ENCODE measurements at places on chromosomes 6 and 20.

- DNase-seq, result no peak
Measured at GRCh38 chr20:62916703-62917476, 9.4 kb downstream of the DIDO1 start.

DNA sequence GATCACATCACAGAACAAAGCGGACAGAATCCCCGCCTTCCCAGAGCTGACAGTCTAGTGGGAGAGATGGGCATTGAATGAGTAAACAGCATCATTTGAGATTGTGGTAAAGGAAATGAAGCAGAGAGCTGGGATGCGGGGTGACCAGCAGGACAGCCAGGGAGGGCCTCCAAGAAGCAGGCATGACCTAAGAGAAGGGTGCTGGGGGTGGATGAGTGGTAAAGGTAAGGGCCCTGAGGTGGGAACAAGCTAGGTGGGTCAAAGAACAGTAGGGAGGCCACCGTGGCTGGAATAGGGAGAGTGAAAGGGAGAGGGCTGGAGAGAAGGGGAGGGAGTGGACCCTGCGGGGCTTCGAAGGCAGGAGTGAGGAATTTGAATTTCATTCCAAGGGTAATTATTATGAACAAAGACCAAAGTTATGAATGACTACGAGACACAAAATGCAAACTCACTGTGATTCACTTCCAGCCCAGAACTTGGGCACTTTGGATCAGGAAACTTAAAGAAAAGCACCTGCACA lies 61.4 kb downstream of the CEBPB start:
- peak; percentile 44 for DNase-seq

DNA sequence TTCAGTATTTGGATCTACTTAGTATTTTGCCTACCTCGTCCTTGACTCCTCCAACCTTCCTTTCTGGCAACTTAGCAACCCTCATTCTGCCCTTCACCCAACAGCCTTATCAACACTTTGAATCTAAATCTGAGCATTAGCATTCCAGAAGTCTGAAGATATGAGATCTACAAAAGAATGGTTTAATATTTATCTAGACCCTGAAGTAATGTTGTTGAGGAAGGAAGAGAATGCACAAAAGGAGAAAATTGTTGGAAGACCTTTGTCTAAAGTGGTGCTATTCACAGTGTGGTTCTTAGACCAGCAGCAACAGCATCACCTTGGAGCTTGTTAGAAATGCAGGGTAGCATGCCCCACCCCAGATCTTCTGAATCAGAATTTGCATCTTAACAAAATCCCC lies 198.2 kb upstream of the PLCB4 start:
- DNase-seq, result no peak

DNA sequence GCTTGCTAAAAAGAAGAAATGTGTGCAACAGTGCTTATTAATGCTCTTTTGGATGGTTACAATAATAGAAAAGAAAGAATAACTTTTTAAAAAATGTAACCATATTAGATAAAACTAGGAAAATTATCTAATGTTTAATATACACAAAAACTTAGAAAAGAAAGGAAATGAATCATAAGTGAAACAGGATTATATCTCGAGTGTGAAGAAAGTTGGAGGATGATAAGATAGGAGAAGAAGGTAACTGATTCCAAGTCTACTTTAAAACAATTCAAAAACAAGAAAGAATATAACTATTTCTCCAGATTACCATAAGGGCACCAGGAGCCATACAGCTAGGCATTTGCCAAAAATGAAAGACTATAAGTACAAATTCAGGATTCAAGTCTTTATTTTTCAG lies 73.0 kb downstream of the PHIP start:
- no peak for DNase-seq

- DNase-seq, result no peak
Measured at GRCh38 chr6:45845567-45845966, 170.1 kb downstream of the CLIC5 start.

GRCh38 chr20:63536997-63537524 lies at the start of gene PTK6:
TSS of gene PTK6 (minus strand) at chr20:63537376. CDS start at chr20:63537314, 62 bp downstream.
- DNase-seq, result no peak

DNA sequence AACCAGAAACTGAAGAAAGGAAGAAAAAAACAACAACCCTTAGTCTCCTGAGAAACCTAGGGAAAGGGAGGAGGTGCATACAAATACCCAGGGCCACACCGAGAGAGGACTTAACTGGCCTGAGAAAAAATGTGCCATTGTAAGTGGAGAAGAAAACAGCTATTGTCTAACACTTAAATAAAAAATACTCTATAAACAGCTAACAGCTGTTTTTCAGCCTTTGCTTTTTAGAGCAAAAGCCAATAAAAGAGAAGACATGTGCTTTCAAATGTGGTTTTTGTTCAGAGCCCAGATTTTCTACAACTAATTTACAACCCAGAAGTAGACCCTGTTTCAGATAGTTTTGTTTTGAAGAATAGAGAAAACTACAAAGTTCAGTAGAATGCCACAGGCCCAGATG lies 56.0 kb upstream of the SLC22A16 start:
- DNase-seq, result no peak

- no peak for DNase-seq
Measured at GRCh38 chr20:25338112-25339023, 52.3 kb downstream of the ABHD12 start.

- no peak for DNase-seq
Measured at GRCh38 chr6:158625881-158626305, 18.6 kb downstream of the DYNLT1 start.
